ENCODE measurements at places on chromosomes 1 and 21. TPM values are rescaled to one million over a fixed set of nuclear protein-coding genes. Genes with fewer than 3 reads are reported as not detected.

DNA sequence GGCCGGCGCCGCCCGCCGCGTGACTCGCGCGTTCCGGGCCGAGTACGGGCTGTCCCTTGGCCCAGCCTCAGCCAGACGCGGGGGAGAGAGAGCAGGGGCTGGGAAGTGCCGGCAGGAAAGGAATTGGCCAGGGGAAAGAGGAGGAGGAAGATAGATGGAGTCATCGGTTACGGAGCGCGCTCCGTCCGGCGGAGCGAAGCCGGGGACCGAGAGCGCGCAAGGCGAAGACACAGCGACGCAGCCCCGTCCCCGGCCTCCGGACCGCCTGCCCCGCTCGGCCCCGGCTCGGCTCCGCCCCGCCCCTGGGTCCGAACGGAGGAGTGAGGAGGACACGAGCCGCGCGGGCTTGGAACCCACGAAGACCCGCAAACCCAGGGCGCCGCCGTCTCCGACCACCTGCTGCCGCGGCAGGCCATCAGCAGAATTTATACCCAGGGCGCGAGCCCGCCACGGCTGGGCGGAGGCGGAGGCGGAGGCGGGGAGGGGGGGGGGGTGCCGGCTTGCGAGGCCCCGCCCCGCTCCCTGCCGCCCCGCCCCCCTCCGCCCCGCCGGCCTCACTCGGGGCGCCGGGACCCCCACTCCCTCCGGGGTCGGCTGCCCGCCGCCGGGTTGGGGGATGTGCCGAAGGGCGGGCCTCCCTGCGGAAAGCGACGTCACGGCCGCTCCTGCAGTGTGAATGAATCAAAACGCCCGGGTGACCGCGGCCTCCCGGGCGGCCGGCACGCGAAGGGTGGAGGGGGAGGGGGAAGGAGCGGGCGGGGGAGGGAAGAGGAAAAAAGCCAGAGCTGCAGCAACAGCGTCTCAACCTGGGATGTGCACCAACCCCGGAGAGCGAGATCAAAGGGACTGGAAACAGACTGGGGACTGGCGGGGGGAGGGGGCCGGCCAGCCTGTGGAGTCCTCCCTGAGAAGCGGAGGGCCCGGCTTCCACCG, at the start of gene LHX4:
TSS of gene LHX4 (plus strand) at position 782 of the 933 bp plus-strand sequence. CDS start 266 bp downstream, outside the sequence.
- no peak for DNase-seq

- no peak for DNase-seq
Measured at GRCh38 chr21:45529785-45530422, 12.3 kb downstream of the SLC19A1 start.

- DNase-seq, result no peak
Measured at GRCh38 chr1:15038232-15039016, 115.1 kb upstream of the TMEM51 start.

DNA sequence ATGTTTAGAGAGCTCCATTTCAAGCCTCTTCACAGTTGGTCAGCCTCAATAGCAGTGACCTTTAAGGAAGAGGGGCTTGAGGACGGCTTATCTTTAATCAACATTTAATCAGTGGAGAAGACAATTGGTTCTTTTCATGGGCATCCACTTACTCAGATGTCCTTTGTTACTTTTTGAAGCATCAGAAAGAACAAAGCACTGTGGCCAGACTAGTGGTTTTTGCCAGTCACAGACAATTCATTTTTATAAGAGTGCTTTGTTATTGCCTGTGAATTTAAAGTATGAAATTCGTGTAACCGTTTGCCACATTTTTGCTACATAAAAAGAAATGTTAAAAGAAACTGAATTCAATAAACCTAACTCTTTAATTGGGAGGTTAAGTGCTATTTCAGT, 222.8 kb downstream of the TPR start:
- no peak for DNase-seq

DNA sequence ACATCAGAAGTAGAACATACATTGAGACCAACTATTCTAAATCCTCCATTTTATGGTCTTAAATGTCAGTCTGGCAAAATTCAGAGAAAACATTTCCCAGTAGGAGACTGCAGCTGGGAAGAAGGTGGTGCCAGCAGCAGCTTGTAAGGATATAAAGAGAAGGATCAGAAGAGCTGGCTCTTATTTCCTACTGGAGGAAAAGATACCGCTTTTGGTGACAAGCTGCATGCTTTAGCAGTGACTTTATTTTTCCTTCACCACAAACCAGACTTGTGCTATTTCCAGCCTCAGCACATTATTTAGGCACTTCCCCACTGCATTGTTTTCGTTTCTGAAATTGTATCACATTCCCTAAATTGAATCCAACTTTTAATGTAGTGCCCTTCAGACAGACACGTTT, 28.4 kb downstream of the RNF11 start:
- DNase-seq, result no peak

GRCh38 chr1:161721738-161722343, 497 bp downstream of the FCRLB start:
- no peak for DNase-seq

DNA sequence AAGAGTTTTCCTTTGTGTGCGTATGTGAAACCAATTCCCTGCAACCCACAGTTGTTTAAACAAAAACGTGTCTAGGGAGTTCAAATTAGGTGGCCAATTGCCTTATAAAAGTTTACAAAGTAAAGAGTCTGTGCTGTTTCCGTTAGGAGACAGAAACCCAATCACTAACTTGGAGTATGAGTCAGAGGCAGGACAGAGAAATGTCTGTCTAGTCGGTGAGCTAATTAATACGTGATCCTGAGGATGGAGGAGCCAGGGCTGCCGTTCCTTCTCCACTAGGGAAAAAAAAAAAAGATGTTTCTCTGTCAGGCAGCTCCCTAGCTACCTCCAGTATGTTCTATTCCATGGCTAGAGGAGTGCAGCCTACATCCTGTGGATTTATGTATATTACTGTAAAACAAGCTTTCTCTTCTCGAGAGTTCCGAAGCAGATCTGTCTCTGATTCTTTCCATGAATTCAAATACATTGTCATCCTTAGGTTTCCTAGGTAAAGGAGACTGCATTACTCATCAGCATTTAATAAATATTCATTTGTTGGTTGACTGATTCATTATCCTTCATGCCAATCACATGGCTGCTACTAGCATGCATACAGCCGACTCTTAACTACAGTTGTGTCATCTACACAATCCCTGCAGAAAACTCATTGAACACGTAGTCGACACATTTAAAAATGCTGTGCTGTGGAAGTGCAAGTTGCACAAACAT, 430.6 kb downstream of the KIF26B start:
- no peak for DNase-seq

Gene TMEM51
- 8.6 TPM for total RNA-seq

Gene PLPPR5
- not detected for total RNA-seq

Gene SMAP2
- 12.6 TPM for total RNA-seq
